ENCODE measurements at places on chromosomes 6 and 20. TPM values are rescaled to one million over a fixed set of nuclear protein-coding genes. Genes with fewer than 3 reads are reported as not detected.

DNA sequence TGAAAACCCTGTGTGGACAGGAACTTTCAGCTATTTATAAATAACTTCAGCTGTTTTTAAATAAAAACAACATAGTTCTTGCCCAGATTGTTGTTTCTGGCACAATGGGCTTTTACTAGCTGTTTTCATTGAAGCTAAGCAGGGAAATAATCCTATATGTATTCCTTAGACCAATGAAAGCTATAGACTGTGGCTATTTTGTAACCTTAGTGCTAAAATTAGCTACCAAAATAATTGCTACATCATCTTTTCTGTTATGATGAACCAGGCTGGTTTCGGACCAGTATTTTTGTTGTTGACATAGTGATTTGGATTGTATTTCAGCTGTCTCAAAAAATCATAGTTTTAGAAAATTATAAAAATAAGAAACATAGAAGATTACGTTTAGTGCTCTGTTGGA lies 13.7 kb downstream of the PHF3 start:
- DNase-seq, result no peak

DNA sequence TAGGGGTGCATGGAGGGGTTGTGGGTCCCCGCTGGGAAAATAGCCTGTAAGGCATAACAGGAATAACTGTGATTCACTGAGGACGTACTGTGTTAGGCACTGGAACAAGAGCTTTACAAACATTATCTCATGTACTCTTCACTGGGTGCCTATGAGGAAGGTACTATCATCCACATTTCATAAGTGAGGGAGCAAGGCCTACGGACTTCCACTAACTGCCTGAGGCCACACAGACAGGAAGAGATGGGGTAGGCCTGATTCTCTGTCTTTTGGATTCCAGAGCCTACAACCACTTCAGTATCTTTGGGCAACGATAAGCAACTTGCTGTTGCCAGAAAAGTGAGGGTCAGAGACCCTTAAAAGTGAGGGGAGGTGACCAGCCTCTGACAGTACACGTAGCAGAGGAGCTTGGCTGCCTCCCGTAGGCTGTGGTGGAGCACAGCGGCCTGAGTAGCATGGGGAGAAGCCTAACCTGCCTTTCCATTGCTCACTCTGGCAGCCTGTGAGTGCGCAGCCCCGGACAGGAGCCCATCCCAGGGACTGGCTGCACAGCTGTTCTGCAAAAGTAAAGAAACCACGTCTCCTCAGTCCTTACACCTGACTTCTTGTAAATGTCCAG lies 30.4 kb downstream of the PSMB1 start:
- DNase-seq, result peak; percentile 33

GRCh38 chr20:51391926-51392325 lies 150.6 kb downstream of the NFATC2 start:
- DNase-seq, result no peak

GRCh38 chr6:95648636-95649035 lies 71.3 kb downstream of the MANEA start:
- no peak for DNase-seq

DNA sequence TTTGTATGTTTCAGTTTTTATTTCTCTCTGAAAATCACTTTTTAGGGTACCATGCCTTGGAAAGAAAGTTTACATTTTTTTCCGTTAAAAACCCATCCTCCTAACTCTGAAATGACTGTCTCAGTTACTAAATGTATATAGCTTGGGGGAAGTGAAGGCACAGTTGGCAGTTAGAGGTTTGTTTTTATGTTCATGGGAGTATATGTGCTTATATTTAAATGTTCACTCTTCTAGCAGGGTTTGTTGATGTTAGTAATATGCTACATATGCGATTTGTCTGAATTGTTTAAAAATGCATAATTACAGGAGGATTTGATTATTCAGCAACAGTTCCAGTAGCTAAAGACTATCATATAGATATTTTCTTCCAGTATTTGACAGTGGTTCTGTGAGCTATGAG lies 31.1 kb downstream of the CDKAL1 start:
- DNase-seq, result no peak

DNA sequence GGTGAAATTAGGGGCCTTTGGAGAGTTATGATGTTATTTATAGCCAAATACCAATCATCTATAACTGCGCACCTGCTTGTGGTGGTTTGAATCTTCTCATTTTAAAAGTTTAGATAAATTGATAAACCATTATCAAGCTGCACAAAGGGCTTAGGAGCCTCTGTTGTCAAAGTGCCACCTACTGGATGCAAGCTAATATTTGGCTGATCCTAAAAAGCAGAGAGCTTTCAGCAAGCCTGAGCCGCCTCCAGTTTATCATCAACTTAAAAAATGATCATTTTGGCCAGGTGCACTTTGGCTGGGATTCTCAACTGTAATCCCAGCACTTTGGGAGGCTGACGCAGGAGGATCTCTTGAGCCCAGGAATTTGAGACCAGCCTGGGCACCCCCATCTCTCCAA lies 58.5 kb upstream of the ATXN1 start:
- peak; percentile 8 for DNase-seq

- DNase-seq, result no peak
These were observed 1.5 kb downstream of the ANKS1A start for GRCh38 chr6:34890533-34890925.

GRCh38 chr6:106194949-106195921 lies 109.1 kb downstream of the PRDM1 start:
- peak; percentile 4 for DNase-seq

DNA sequence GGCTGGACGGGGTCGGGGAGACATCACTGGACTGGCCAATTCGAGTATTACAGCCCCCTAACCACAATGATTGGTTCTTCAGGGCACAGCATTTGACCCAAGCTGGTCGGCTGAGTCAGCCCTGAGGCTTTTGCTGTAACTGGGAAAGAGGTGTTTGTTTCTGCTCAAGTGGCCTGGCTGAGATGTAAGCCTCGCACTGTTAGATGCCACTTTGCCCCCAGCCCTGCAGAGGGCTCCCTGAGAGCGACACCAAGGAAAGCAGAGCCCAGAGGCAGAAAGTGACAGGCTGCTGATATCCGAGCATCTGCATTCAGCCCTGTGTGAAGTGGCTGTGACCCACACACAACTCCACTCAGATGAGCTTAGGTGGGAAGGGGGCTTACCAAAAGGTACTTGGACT lies 19.4 kb downstream of the ERGIC3 start:
- DNase-seq, result peak; percentile 36

DNA sequence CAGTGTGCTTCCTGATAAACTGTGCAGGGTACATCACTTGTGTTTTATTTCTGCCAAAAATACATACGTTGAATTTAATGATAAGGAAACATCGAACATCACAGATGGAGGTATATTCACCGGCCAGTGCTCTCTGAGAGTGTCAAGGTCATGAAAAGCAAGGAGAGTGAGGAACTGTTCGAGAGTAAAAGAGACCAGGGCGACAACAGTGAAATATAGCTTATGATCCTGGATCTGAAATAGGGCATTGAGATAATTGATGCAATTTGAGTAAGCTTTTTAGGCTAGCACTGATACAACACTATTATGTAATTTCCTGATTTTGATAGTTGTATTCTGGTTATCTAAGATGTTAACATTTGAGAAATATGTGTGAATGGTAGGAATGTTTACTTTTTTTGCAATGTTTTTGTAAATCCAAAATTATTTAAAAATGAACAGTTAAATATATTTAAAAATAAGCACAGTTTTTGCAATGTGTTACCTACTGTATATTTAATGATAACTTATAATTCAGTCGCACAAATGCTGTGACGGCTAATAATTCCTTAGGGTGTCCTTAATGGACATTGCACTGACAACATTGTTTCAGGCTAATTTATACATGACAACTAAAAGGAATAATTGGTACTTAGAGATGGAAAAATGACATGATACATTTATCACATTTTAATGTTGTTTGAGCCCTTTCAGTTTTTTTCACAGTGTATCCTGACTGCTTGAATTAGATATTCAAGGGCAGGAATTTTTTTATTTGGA lies 9.9 kb downstream of the RAB32 start:
- DNase-seq, result no peak

GRCh38 chr6:56936466-56936865 lies 18.4 kb upstream of the BEND6 start:
- no peak for DNase-seq

DNA sequence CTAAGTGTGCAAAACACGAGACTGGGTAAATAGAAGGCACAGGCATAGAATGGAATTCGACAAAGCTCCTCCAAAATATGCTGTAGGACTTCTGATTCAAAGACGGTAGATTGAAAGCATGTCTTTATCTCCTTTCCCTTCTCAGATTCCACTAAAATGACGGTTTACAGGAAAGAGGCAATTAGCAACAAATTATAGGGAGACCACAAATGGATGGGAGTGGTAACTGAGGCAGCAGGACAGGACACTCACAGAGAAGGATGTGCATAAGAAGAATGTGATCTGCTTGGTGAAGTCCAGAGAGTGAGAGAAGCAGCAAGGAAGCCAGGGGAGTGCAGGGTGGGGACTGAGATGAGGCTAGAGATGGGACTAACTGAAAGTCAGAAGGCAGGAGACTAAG lies 113.4 kb upstream of the MRPS10 start:
- DNase-seq, result no peak

DNA sequence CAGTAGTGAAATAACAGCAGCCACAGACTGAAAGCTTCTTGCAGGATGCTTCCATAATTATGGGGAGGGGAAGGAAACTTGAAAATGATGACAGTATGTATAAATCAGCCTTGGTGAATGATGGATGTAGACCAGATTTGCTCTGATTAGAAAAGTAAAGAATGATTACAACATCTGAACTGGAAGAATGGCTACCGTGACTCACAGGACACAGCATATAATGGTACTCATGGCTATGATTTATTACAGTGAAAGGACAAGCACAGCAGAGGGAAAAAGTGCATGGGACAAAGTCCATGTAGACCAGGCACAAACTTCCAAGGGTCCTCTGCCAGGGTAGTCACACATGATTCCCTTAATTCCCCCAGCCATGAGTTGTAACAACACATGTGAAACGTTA lies 70.7 kb upstream of the POPDC3 start:
- no peak for DNase-seq

DNA sequence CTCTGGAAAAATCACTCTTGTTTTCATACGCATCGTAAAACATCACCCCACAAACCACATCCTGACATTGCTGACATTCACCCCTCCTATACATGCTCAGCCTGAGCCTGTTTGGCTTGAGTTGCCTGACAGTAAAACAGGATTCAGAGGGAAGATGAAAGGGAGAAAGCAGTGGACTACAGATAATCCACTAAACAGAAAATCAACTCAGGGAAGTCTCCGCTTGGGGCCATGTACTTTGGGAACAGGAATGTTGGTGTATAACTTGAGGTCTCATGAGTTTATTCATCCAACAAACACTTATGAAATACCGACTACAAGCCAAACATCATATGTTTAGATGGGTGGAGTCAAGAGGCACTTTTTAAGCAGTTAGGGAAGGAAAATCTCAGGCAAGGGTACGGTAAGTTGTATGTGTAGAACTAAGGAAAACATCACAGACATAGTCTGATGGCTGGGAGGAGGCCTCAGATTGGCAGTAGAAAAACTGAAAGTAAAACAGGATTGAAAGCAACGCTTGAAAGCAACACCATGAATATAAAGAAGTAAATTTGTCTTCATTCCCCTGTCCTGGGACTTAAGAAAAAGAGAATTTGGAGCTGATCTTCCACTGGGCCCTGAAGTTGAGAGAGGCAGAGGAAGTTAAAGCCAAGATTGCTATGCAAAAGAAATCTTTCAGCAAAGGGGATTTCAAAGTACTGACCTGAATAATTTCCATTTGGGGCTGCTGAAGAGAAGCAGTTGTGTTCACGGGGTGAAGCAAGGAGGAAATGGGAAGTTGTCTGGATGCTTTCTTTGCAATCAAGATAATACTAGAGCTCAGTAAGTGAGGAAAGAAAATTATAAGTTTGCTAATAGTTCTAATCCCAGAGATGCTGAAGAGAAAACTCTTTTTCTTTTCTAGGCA lies 28.8 kb downstream of the PDE7B start:
- DNase-seq, result no peak

DNA sequence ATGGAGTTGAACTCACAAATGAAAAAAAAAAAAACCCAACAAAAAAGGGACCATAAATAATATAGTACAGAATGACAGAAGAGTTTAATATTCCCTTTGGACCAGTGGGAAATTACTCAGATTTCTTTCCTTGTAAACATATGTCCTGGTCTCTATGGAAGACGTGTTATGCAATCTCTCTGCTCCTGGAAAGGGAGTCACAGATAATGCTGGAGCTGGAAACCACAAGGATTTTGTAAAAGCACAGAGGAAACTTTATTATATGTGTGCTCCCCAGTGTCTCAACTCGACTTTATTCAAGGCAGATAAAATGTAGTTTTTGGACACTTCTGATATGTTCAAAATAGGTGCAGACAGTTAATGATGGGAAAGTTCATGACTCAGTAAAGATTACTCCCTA lies 88.1 kb upstream of the ZFP64 start:
- no peak for DNase-seq

DNA sequence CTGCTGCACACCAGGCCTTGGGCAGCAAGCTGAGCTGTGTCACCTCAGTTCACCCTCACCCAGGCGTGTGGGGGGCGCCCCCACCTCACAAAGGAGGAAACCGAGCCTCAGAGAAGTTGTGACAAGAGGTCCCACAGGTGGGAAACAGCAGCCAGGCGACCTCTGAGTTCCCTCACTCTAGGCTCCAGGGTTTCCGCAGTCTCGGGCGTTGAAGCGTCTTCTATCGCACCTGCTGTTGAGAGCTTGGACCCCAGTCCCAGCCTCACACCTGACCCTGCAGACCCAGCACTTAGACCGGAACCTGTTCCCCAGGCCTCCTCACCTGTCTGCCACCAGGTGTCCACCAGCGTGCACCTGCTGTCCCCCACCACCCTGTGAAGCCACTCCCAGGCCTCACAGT lies 22.3 kb upstream of the APMAP start:
- DNase-seq, result no peak

The TAAR9 gene
- not detected for total RNA-seq

The VPS52 gene
- 26.6 TPM for total RNA-seq

The ADGRF1 gene
- not detected for total RNA-seq

The PHACTR3 gene
- 1.6 TPM for total RNA-seq

The GMEB2 gene
- total RNA-seq, result 5.4 TPM

The HEY2 gene
- 0.22 TPM for total RNA-seq

All from lung microvascular endothelial cell (primary cell).